Gastroesophageal sphincter (tissue), 4 donors: ENCODE measurements at places on chromosomes 6 and 20. TPM values are rescaled to one million over a fixed set of nuclear protein-coding genes. Genes with fewer than 3 reads are reported as not detected.
A peak's percentile ranks its signal among the peaks of the same experiment; 100 is the strongest.

The GABRR1 gene
- total RNA-seq, result 0.31 TPM

The FNDC11 gene
- not detected for total RNA-seq

The CAGE1 gene
- not detected for total RNA-seq

The RBBP8NL gene
- not detected for total RNA-seq

The FARS2 gene
- 9.8 TPM for total RNA-seq

The GSTA1 gene
- total RNA-seq, result not detected

The OSER1 gene
- 97.3 TPM for total RNA-seq

The CCDC167 gene
- total RNA-seq, result 10.6 TPM

The GLP1R gene
- total RNA-seq, result not detected

The OR12D3 gene
- not detected for total RNA-seq

DNA sequence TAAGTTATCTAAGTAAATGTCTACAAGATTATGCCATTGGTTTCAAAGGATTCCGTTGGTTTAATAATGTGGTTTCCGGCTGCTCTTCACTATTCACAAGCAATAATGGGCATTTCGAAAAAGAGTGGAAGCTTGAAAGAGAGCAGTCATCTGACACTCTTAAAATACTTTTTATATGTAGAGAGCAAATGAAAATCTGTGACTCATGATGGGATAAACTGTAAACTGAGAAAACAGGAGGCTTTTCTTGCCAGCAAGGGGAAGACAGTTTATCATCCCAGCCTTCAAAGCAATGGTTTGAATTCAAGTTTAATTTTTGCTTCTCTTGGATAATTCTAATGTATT, 145.7 kb downstream of the KHDC1L start:
- no peak for ATAC-seq

- ATAC-seq, result no peak
Observed at GRCh38 chr20:20331817-20332216, 36.1 kb upstream of the INSM1 start.

DNA sequence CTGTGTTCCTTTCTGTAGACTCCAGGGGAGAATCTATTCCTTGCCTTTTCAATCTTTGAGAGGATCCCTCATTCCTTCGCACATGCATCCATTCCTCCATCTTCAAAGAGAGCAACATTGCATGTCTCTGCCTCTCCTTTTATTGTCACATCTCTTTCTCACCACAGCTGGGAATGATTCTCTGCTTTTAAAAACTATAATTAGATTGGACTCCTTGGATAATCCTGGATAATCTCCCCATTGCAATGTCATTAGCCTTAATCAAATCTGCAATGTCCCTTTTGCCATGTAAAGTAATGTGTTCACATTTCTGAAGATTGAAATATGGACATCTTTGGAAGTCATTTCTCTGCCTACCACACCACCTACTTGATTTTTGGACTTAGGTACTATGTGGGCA, 750.1 kb downstream of the COL12A1 start:
- no peak for ATAC-seq

DNA sequence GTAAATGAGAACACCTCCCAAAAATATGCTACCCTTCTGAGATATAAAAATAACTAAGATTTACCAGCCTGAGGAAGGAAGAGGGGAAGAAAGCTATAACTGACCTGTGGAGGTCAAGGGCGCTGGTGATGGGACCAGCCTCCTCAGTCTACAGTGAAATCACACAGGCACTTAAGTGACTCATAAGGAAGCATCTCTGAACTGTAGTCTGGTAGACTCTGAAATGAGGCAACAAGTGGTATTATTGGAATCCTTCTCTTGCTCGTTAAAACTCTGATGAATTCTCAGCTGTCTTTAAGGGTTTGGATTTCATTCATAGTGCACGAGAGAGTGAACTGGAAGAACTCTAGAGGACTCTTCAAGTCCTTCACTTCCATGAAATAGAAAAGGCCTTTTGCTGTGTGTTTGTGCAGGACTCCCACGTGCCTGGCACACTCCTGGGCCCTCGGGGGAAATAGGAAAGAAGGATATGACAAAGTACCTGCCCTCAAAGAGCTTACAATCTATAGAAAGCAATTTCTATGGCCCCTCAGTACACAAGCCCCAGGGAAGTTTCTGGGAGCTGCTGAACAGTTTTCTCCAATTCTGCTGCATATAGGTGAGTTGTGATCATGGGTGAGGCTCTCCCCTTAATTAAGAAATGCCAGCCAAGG, 231.8 kb upstream of the RREB1 start:
- no peak for ATAC-seq

GRCh38 chr6:56246881-56247653, at the start of gene COL21A1:
TSS of gene COL21A1 (minus strand) at chr6:56247580. CDS start at chr6:56182618, 64,962 bp downstream.
- peak; percentile 70 for ATAC-seq

DNA sequence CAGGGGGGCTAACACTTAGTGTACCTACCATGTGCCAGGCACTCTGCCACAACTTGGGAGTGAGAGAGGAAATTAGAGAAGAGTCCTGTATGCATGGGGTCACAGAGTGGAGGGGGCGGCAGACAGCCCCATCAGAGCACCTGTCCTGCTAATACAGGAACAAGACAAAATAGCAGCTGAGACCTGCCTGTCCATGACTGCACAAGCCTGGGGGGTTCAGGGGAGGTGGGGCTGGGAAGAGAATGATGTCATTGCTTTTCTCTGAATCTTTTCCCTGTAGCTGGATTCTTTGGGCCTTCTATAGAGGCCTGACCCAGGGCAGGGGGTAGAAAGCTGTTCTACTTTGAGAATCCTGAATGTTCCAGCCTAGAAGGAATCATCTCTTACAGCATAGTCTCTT, 37.4 kb downstream of the FOXP4 start:
- ATAC-seq, result no peak

DNA sequence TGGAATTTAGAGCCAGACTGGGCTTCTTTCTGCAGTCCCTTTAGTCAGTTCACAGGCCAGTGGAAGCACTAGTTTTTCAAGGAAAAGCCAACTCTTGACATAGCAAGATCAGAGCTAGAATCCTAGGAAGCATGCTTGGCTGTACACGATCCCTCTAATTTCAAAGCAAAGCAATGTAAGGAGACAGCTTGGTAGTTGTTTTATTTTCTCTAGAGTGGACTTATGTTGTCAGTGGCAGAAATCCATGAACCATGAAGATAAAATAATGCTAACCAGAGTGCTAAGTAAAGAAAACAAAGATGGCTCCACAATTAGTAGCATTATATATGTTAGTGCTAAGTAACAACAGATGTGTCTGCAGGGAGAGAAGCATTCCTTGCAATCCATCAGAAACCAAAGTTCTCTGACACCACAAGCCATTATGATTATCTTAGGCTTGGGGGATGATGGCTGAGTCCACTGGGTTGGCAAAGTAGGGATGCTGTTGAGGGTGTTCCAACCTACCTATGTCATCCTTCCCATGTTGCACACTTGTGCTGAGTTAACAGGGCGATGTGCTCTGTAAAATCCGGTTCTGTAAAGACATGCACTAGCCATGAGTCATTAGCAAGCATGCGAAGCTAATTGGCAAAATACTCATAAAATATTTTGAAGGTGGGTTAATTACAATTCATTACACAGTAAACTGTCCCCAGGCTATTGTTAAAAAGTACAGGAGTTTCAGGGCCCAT, 115.2 kb downstream of the BMP2 start:
- no peak for ATAC-seq

GRCh38 chr6:124967444-124967843, 5.2 kb downstream of the RNF217 start:
- no peak for ATAC-seq

DNA sequence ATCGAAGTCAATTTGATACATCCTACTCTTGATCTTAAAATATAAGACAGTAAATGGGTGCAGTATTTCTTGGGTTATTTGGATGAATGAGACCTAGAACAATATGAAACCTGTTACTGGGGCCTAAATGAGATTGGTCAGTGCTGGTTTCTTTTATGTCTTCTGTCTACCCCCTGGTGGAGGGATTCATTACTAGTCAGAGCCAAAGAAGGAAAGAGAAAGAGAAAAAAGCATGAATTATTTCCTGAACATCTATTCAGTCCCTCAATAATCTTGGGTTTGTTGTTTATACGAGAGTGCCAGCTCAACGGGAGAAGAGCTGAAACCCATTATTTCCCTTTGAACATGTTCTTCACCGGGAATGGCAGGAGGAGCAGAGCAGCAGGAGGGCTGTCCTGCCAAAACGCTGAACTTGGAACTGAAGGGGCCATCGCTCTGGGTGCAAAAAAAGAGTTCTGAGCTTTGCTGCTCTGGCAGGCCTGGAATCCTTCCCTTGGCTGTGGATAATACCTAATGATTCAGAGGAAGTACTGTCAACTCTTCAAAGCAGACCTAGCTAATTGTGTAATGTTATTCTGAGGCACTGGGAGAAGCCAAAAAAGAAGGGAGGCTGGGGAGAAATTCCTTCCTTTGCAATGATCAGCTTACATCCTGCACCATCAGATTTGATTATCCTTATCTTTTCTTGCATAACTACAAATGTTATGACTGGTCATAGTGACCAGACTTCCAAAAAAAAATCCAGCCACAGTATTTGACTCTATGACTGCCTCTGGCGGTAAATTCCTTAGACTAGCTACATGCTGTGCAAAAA, 72.0 kb downstream of the BLOC1S5 start:
- ATAC-seq, result peak; percentile 90

- ATAC-seq, result peak; percentile 74
Observed at GRCh38 chr6:38212579-38212978, 393.1 kb downstream of the ZFAND3 start.

- no peak for ATAC-seq
Observed at GRCh38 chr6:110573136-110573535, 96.7 kb upstream of the SLC22A16 start.

DNA sequence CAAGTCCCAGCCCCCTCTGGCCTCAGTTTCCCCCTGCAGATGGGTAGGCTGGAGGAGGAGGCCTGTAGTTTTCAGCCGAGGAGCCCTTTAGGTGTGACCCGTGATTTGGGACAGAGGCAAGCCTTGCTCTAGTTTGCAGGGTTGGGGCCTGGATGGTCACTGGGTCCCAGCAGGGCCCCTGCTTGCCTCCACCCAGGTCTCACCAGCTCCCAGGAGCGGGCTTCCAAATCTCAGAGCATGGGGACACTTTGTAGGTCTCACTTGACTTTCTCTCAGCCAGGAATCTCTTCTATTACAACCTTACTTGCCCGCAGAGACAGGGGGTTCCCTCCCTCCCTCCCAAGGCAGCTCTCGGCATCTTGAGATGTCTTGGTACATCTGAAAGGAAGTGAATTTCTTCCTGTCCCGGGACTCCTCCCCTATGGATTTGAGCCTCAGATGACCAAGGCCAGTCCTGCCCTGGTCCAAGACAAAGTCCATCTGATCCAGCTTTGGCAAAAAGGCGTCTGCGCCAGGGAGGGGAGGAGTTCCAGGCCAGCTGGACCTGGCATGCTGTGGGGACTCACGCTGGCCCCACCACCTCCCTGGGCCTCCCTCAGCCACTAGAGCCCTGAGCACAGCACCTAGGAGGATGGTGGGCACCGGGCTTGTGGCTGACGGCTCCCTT, 47.4 kb downstream of the SRC start:
- ATAC-seq, result no peak

DNA sequence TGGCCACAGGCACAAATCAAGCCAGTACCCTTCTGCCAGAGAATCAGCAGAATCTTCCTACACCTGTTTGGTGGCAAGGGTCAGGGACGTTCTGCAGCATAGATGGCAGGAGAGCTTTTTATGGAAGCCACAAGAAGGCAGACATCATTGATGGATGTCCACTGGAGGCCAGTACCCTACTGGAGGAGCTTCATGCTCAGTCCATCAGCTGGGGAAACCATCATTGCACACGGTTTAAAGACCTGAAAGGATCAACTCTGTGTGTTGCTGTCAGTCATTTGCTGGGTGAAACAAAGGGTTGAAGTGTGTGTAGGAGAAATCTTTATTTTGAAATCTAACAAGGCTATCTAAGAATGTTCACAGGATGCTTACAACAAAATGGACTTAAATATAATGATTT, 158.9 kb upstream of the SASH1 start:
- no peak for ATAC-seq

- no peak for ATAC-seq
Observed at GRCh38 chr6:148701375-148701774, 45.5 kb upstream of the UST start.

GRCh38 chr6:1609648-1610496, at the start of gene FOXC1:
TSS of gene FOXC1 (plus strand) at chr6:1609915. CDS start at chr6:1610446, 531 bp downstream.
- ATAC-seq, result peak; percentile 92

GRCh38 chr6:1107578-1107977, 204.3 kb upstream of the FOXQ1 start:
- ATAC-seq, result no peak
